ENCODE measurements at places on chromosomes 13 and 19.

GRCh38 chr13:44868397-44868796 is 120.9 kb downstream of the NUFIP1 start:
- no peak for DNase-seq

GRCh38 chr13:78372581-78372980 is 230.8 kb downstream of the POU4F1 start:
- no peak for DNase-seq

GRCh38 chr19:53906211-53907192 is 2.6 kb upstream of the CACNG7 start:
- no peak for DNase-seq

- DNase-seq = peak; percentile 53
Observed at GRCh38 chr13:112885782-112886268, 83.2 kb upstream of the MCF2L start.

- DNase-seq = peak; percentile 84
Observed at GRCh38 chr19:38862321-38863059, 12.7 kb upstream of the HNRNPL start.

- no peak for DNase-seq
Observed at GRCh38 chr13:89694451-89694850, 1653.0 kb upstream of the MIR17HG start.

GRCh38 chr19:12665671-12666264 is 774 bp downstream of the MAN2B1 start:
- DNase-seq = no peak
